ENCODE measurements at places on chromosomes 6 and 20. TPM values are rescaled to one million over a fixed set of nuclear protein-coding genes. Genes with fewer than 3 reads are reported as not detected.

TMEM217 gene
- total RNA-seq = 6.1 TPM

CLPSL2 gene
- not detected for total RNA-seq

LY86 gene
- total RNA-seq = 1.2 TPM

CITED2 gene
- total RNA-seq = 56.0 TPM

ARFGEF3 gene
- total RNA-seq = 0.47 TPM

BTNL2 gene
- not detected for total RNA-seq

WFDC11 gene
- not detected for total RNA-seq

OR2J3 gene
- not detected for total RNA-seq

- H3K27me3 ChIP-seq = peaks cover 11% of the 10 kb centered on the region
- peaks cover 42% of the 10 kb centered on the region for H3K4me1 ChIP-seq
- peak; percentile 90 for DNase-seq
- H3K36me3 ChIP-seq = peaks cover 2% of the 10 kb centered on the region
Observed at GRCh38 chr6:13486679-13487121, 700 bp downstream of the GFOD1 start.

- H3K27ac ChIP-seq = no peak overlapping the region
- H3K36me3 ChIP-seq = no peaks in the 10 kb centered on the region
- H3K4me1 ChIP-seq = peaks cover 10% of the 10 kb centered on the region
- no peak overlapping the region for H3K4me3 ChIP-seq
Observed at GRCh38 chr6:44166116-44166515, 7.5 kb downstream of the CAPN11 start.

DNA sequence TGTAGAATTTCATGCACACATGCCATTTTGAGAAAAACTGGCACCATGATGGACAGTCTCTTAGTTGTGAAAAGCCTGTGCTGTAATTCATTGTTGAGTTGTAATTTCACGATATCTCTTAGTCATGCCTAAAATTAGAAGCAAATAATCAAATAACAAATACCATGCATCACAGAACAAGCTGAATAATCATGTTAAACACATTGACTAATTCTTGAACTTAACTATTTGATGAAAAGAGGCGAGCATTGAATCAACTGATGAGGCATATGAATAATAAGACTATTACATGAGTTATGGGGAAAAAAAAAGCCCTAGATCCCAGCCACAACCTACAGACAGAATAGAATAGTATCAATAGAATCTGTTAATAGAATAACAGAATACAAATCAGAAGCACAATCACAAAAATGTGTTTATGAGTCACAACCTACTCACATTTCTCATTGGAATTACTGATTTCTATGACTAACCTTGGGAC, 14.2 kb upstream of the RNF217 start:
- DNase-seq = no peak
- H3K4me1 ChIP-seq = no peaks in the 10 kb centered on the region
- no peak overlapping the region for H3K4me3 ChIP-seq
- no peaks in the 10 kb centered on the region for H3K36me3 ChIP-seq
- H3K27ac ChIP-seq = no peak overlapping the region
- no peaks in the 10 kb centered on the region for H3K27me3 ChIP-seq

DNA sequence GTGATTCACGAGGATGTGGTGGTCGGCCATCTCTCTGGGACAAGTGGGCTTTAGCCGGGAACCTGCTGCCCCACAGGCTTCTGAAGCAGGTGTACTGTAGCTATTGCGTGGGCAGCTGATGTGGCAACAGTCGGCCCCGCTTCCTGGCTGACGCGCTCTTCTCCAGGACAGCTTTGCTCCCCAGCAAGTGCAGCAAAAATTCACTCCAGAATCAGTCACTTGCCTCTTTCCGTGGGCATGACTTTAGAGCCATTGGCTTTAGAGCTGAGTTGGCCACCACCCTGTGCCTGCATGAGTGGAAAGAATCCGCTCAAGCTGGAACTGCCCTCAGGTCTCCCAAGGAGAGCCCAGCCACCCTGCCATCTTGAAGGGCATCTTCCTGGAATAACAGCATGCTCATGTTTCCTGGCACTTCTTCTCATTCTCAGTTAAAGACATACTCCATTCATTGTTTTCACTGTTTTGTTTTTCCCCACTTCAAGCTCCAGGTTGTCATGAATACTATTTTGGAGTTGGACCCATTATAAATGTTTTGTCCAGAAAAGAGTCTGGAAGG, 178.3 kb downstream of the ZDHHC14 start:
- no peak for DNase-seq
- H3K27me3 ChIP-seq = peaks cover 8% of the 10 kb centered on the region
- peaks cover 18% of the 10 kb centered on the region for H3K36me3 ChIP-seq

DNA sequence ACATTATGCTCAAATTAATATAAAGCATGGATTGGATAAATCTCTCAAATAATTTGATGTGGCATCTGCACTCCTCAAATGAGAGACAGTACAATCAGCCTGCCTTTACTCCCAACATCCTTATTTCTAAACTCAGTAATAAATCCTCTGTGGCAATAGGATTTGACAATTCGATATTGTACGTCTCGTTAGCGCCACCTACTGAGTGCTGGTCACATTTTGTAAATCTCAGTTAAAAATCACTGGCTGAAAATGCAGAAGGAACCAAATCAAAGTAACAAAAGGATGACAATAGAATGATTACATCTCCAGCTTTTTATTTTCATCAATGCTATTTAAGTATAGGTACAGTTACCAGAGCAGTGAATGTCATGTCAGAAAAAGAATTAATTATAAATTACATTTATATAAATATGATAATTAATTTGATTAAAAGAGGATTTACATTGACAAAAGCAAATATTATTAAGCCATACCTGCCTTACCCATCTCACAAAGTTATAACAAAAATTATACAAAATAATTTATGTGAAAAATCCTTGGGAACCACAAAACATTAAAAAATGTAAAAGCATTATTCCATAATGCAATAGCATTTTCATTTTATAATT, 20.2 kb upstream of the GJE1 start:
- peak; percentile 87 for DNase-seq
- H3K27me3 ChIP-seq = peaks cover 4% of the 10 kb centered on the region
- no peaks in the 10 kb centered on the region for H3K4me1 ChIP-seq
- H3K27ac ChIP-seq = no peak overlapping the region

GRCh38 chr20:48569679-48570078, 258.1 kb downstream of the PREX1 start:
- no peak overlapping the region for H3K4me3 ChIP-seq
- H3K4me1 ChIP-seq = no peaks in the 10 kb centered on the region
- no peaks in the 10 kb centered on the region for H3K36me3 ChIP-seq

DNA sequence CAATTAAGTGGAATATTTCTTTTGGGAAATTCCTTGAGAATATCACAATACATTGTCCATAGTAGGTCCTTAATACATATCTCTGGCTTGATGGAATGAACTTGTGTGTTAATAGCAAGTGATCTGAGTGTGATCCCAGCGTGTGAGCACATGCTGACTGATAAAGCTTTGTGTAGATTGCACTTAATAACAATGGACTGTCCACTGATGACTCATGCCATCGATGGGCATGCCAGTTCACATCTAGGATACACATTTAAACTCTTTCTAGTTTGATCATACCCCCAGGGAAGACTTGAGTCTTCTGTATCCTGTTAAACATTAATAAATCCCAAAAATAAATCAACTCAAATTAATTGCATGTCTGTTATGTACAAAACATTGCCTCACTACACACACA, 454.3 kb upstream of the SPTLC3 start:
- DNase-seq = no peak
- no peaks in the 10 kb centered on the region for H3K4me1 ChIP-seq
- H3K36me3 ChIP-seq = no peaks in the 10 kb centered on the region

GRCh38 chr6:170030284-170030815, 260.5 kb downstream of the DLL1 start:
- H3K36me3 ChIP-seq = no peaks in the 10 kb centered on the region
- no peak overlapping the region for H3K27ac ChIP-seq
- H3K27me3 ChIP-seq = peaks cover 2% of the 10 kb centered on the region

DNA sequence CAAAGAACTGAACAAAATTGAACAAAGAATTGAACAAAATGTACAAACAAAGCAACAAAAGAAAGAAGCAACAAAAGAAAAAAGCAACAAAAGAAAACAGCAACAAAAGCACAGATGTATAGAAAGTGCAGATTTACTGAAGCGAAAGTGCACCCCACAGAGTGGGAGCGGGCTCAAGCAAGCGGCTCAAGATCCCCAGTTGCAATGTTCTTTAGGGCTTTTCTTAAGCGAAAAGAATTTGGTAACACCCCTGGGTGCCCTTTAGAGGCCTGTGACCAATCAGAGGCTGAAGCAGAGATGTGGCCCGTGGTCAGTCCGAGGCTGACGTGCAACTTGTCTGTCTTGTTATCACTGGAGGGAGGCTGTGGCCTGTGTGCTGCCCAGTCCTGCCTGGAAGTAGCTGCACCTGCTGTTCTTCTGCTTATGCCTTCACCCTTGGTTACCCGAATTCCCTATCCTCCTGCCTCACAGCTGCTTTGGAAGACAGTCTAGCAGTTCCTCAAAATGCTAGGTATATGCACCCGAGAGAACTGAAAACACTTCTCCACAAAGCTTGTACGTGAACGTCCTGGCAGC, 13.2 kb upstream of the KIF25 start:
- no peak overlapping the region for H3K27ac ChIP-seq
- no peaks in the 10 kb centered on the region for H3K36me3 ChIP-seq
- DNase-seq = no peak
- no peaks in the 10 kb centered on the region for H3K4me1 ChIP-seq

GRCh38 chr6:79802657-79803300, 144.6 kb downstream of the ELOVL4 start:
- H3K4me1 ChIP-seq = peaks cover 2% of the 10 kb centered on the region
- H3K36me3 ChIP-seq = no peaks in the 10 kb centered on the region
- H3K27me3 ChIP-seq = peaks cover 2% of the 10 kb centered on the region
- DNase-seq = no peak
- no peak overlapping the region for H3K27ac ChIP-seq

DNA sequence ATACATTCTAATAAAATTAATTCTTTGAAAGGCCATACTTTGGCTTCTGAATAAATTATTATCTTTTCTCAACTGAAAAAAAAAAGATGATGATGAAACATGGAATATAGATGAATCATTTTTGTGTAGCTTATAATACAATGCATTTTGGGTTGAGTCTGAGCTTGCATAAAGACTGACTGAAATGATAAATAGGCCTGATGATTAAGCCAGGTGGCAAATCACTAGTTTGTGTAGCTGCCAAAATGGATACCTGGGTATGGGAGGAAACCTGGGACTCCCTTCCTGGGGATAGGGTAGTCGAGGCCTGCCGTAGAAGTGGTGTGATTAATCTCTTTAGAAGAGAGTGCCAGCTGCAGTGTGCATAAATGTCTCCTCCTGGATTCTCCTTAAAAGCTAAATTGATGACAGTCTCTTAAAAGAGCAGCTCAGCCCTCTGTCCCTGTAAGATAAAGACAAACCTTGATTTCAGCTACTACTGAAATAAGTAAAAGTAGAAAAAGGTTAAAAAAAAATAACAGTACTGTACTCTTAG, 275.1 kb downstream of the GRIK2 start:
- DNase-seq = no peak
- H3K4me3 ChIP-seq = no peak overlapping the region
- no peaks in the 10 kb centered on the region for H3K36me3 ChIP-seq
- no peak overlapping the region for H3K27ac ChIP-seq

DNA sequence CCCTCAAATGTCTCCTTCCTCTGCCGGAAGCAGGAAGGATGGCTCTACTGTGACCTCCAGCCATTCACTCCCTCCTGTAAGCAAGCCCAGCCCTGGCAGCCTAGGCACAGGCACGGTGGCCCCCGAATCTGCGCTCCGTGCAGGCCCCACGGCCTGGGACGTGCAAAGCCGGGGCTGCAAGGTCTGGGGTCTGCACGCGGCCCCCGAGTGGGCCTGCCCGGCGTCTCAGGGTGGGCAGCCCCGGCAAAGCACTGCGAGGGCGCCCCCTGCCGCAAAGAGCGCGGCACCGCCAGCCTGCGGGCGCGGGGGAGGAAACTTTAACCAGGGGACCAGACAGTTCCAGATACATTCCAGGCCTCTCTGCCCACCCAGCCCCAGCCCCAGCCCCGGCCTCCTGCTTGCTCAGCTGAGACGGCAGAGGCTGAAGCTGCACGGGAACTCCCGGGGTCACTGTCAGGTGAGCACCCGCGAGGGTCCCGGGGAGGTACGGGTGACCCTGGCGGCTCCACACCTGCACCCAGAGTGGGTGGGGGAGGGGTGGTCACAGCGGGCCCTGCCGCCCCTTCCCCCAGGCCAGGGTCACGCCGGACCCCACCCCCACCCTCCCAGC, 98.8 kb downstream of the ASXL1 start:
- no peaks in the 10 kb centered on the region for H3K27me3 ChIP-seq
- DNase-seq = peak; percentile 64
- no peak overlapping the region for H3K27ac ChIP-seq
- H3K4me3 ChIP-seq = no peak overlapping the region
- peaks cover 2% of the 10 kb centered on the region for H3K4me1 ChIP-seq

GRCh38 chr20:44736170-44737021, 9.3 kb upstream of the KCNK15 start:
- no peaks in the 10 kb centered on the region for H3K27me3 ChIP-seq
- peak; percentile 79 for DNase-seq
- peak overlapping the region; percentile 35 for H3K27ac ChIP-seq
- H3K4me1 ChIP-seq = peaks cover 28% of the 10 kb centered on the region

GRCh38 chr6:102799051-102799450, 1405.5 kb downstream of the GRIK2 start:
- H3K4me1 ChIP-seq = no peaks in the 10 kb centered on the region
- H3K36me3 ChIP-seq = no peaks in the 10 kb centered on the region
- no peak for DNase-seq

GRCh38 chr6:41059556-41059955, 6.6 kb downstream of the APOBEC2 start:
- H3K27ac ChIP-seq = no peak overlapping the region
- H3K4me3 ChIP-seq = no peak overlapping the region
- DNase-seq = no peak
- peaks cover 6% of the 10 kb centered on the region for H3K4me1 ChIP-seq
- peaks cover 17% of the 10 kb centered on the region for H3K36me3 ChIP-seq

DNA sequence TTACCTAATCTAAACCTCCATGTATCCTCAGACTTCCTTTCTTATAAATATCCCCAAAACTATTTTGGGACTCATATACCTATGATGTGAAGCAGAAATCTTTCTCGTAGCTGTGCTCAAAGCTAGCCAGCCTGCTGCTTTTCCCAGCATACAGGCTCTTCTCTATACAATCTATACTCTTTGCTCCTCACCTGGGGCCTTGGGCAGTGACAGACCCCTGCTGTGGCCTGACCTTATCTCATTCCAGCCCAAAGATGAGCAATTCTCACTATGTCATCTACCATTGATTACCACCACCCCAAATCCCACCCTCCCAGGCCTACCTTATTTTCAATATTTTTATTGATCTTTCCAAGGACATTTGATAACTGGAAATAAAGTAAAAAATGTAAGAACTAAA, 83.2 kb upstream of the FBXL4 start:
- no peak overlapping the region for H3K27ac ChIP-seq
- no peak overlapping the region for H3K4me3 ChIP-seq
- no peaks in the 10 kb centered on the region for H3K27me3 ChIP-seq

Data from activated CD4-positive, alpha-beta T cell treated with anti-CD3 and anti-CD28 coated beads, Interleukin-2, amount 10 ng/mL, durations not matched to agents 24 days and 14 days (primary cell).